HFFc6 (cell line): ENCODE measurements at places on chromosomes 11 and 22. TPM values are rescaled to one million over a fixed set of nuclear protein-coding genes. Genes with fewer than 3 reads are reported as not detected.

Gene MPPED2
- total RNA-seq, result not detected in 3 replicates

Gene RAPSN
- 0.27 TPM in 1 of 3 replicates, not detected in the others for total RNA-seq

Gene TECTA
- total RNA-seq, result 0.11 to 0.21 TPM (median 0.13 TPM) in 3 replicates

GRCh38 chr11:113563766-113564526, 88.7 kb upstream of the DRD2 start:
- H3K27ac ChIP-seq, result no peak overlapping the region
- H3K36me3 ChIP-seq, result no peaks in the 10 kb centered on the region
- H3K4me3 ChIP-seq, result no peak overlapping the region
- no peaks in the 10 kb centered on the region for H3K4me1 ChIP-seq
- DNase-seq, result no peak

DNA sequence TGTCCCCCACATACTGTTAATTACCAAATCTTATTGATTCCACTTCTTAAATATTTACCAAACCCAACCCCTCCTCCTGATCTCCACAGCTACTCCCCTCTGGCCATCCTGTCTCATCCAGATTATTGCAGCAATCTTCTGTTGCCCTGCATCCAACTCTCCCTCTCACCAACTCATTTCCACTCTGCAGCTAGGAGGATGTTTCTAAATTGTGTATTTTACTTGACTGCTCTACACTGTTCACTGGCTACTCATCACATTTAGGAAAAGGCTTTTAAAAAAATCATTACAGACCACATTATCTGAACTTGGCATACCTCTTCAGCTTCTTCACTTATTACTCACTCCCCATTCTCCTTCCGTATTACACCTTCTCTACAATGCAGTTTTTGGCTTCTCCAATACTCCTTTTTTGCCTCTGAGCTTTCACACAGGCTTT, 117.9 kb downstream of the ATG16L2 start:
- no peaks in the 10 kb centered on the region for H3K27me3 ChIP-seq
- peak; percentile 60 for DNase-seq
- H3K4me1 ChIP-seq, result no peaks in the 10 kb centered on the region
- no peaks in the 10 kb centered on the region for H3K36me3 ChIP-seq

DNA sequence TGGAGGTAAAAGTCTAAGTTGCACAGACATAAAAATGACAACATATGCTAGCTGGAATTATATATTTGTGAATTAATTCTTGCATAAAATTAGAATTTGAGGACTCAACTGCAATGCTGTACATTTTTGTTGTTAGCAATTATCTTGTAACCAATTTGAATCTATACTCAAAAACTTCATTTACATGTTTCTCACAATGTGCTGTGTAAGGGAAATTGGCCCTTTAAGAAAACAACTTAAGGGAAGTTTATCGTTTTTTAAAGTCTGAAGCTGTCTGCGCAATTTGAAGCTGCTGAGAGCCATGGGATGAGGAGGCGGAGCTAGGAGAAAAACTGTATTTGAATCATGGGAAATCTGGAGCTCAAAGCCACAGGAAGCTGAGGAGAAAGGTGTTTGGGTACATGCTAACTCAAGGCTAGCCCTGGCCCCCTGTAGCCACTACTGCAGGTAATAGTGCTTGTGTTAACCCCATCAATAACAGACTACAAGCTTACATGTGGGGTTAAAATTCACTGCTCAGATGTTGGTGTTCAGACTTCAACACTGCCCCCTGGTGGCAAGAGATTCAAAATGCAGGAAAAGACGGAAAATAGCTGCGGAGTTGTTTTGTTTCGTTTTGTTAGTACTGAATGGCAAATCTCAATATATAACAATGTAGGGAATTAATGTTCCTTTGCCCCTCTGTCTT, 126.1 kb downstream of the BRD1 start:
- no peaks in the 10 kb centered on the region for H3K4me1 ChIP-seq
- peaks cover 10% of the 10 kb centered on the region; the same call in 1 of the 2 replicates for H3K36me3 ChIP-seq
- no peak overlapping the region for H3K27ac ChIP-seq

DNA sequence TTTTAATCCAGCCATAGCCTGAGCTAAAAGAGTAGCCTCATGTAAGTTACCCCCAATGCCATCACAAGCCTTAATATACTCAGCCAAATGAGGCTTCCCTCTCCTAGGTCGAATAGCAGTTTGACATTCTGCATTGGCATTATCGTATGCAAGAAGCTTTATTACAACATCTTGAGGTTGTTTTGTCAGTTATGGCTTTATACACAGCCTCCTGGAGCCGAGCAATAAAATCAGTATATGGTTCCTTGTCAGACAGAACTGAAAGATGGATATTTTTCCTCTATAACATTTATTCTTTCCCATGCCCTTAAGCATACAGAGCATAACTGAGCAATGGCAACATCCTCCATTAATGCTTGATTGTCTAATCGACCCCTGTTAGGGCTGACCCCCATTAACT, 5.4 kb upstream of the DNAJB13 start:
- no peaks in the 10 kb centered on the region; the same call in 1 of the 2 replicates for H3K27me3 ChIP-seq
- no peak for DNase-seq
- no peak overlapping the region for H3K4me3 ChIP-seq
- no peaks in the 10 kb centered on the region for H3K4me1 ChIP-seq
- peaks cover 13% of the 10 kb centered on the region for H3K36me3 ChIP-seq
- no peak overlapping the region for H3K27ac ChIP-seq

GRCh38 chr11:860234-861104, 17.8 kb downstream of the TSPAN4 start:
- peak overlapping the region; percentile 21; the same call in 1 of the 2 replicates for H3K27ac ChIP-seq
- no peaks in the 10 kb centered on the region for H3K36me3 ChIP-seq
- peaks cover 6% of the 10 kb centered on the region; the same call in 1 of the 2 replicates for H3K4me1 ChIP-seq
- H3K4me3 ChIP-seq, result no peak overlapping the region

DNA sequence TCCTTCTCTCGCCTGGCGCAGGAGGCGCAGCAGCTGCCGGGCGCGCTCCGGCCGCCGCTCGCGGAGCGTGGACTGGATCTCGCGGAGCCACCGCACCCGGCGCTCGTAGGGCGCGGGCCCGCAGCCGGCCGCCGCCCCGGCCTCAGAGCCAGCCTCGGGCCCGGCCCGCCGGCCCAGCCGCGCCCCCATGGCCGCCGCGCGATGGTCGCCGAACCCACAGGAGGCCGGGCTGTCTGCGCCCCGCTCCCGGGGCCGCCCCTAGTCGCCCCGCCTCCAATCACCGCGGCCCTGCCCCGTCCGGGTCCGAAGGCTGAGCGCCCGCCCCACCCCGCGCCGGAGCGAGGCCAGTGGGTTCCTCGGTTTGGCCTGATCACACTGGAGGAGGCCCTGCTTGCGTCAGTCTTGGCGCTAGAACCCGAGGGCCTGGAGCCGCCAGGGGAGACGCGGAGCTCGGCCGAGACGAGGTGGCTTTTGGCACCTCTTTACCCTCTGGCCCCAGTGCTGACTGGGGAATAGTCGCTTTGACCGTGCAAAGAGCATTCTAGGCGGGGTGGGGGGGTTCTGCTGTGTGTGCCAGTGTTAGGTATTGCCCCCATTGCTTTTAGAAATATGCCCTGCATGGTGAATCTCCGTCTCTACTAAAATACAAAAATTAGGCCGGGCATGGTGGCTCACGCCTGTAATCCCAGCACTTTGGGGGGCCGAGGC, at the start of gene LRRC75B:
TSS of gene LRRC75B (minus strand) at position 223 of the 708 bp plus-strand sequence. CDS start at position 189, 34 bp downstream.
- DNase-seq, result peak; percentile 49
- H3K27ac ChIP-seq, result peak within 1 kb of the TSS; percentile 55
- H3K36me3 ChIP-seq, result no peaks in the 10 kb centered on the region
- peaks cover 3% of the 10 kb centered on the region for H3K27me3 ChIP-seq
- peak within 1 kb of the TSS; percentile 86 for H3K4me3 ChIP-seq
- H3K4me1 ChIP-seq, result no peaks in the 10 kb centered on the region

DNA sequence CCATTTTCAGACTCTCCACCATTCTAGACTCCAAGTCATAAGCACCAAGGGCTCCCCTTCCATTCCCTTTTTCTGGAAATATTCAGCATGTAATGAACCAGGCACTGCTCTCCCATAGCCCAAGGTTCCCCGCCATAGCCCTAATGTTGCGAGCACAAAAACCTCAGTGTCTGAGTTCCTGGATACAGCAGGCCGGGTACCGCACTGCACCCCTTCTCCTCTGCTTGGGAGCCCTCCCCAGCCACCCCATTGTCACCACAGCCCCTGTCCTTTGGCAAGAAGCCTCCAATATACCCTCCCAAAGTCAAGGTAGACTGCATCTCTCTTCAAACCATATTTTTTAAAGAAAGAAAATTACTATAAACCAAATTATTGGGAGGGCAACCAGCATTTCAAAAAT, 1341.1 kb downstream of the BRD1 start:
- no peak overlapping the region for H3K4me3 ChIP-seq
- DNase-seq, result no peak
- H3K27me3 ChIP-seq, result peaks cover 17% of the 10 kb centered on the region
- H3K36me3 ChIP-seq, result no peaks in the 10 kb centered on the region

GRCh38 chr11:102599642-102600261, 25.4 kb downstream of the MMP20 start:
- peak overlapping the region; percentile 95 for H3K27ac ChIP-seq
- no peaks in the 10 kb centered on the region for H3K36me3 ChIP-seq
- H3K27me3 ChIP-seq, result peaks cover 3% of the 10 kb centered on the region
- peak; percentile 92 for DNase-seq

- DNase-seq, result no peak
- H3K36me3 ChIP-seq, result no peaks in the 10 kb centered on the region
- H3K4me1 ChIP-seq, result no peaks in the 10 kb centered on the region
Measured at GRCh38 chr11:34509336-34509876, 4.2 kb downstream of the ELF5 start.

- H3K4me3 ChIP-seq, result peak overlapping the region; percentile 38; the same call in 1 of the 2 replicates
- H3K4me1 ChIP-seq, result peaks cover 93% of the 10 kb centered on the region
- H3K36me3 ChIP-seq, result no peaks in the 10 kb centered on the region; the same call in 1 of the 2 replicates
- DNase-seq, result peak; percentile 75
- H3K27me3 ChIP-seq, result peaks cover 6% of the 10 kb centered on the region; the same call in 1 of the 2 replicates
Measured at GRCh38 chr11:73335204-73335923, 27.3 kb downstream of the ARHGEF17 start.

Gene MUC5AC
- not detected in 2 replicates for total RNA-seq

DNA sequence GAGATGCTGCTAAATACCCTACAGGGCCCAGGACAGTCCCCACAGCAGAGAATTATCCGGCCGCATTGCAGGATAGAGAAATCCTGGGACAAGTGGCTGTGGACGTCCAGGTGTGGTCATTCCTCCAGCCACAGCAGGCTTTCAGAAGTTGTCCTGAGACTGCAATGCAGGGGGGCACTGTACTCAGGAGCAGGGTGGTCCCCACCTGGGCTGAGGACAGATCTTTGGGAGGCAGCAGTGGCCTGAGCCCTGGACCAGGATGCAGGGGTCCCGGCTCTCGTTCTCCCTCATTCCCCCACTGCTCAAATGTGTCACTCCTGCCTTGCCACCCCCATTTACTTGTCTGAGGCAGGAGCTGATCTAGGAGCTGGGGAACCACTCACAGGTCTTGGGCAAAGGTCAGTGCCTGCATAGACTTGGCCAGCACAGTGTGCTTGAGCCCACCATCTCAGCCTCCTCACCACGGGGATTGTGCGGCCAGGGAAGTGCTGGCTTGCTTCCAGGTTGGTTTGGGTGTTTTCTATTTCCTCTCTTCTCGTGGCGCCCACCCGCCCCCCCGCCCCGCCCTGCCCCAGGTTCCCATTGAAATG, 15.3 kb downstream of the LINC01488 start:
- H3K36me3 ChIP-seq, result no peaks in the 10 kb centered on the region
- no peak for DNase-seq
- H3K27me3 ChIP-seq, result peaks cover 2% of the 10 kb centered on the region
- peak overlapping the region; percentile 42; the same call in 1 of the 2 replicates for H3K4me3 ChIP-seq

DNA sequence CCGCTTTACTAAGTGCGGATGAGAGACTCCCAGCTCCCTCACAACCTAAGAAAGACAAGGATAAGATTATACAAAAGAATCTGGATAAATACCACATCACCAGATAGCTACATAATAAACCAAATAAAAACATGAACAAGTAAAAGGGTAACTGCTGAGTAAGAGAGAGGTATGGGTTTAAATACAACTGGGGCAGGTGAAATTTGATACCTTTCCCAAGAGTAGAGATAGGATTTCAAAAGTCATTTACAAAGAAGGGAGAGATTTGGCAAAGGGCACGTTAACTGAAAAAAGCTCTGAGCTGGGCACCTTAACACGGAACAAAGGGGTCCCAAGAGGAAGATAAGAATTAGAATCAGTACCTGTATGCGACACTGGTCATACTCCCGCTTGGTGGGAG, 1.7 kb downstream of the UBXN1 start:
- H3K27ac ChIP-seq, result peak overlapping the region; percentile 2; the same call in 1 of the 2 replicates
- H3K27me3 ChIP-seq, result peaks cover 4% of the 10 kb centered on the region; the same call in 1 of the 2 replicates
- peaks cover 38% of the 10 kb centered on the region for H3K4me1 ChIP-seq

DNA sequence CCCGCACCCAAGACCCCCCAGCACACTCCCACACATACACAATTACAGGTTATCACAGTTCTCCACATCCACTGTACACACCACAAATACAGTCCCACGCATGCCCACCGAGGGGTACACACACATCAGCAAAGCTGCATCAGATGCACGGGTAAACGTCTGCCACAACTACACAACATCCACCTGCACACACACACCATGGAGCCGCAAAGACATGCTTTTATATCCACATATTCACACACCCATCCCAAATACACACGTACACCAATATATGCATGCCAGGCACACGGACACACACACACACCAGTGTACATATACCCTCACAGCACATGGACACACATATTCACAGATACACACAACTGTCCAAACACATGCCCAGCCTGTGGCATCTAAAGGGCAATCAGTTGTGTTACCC, 5.4 kb upstream of the KCNJ4 start:
- no peak overlapping the region for H3K4me3 ChIP-seq
- no peak for DNase-seq
- H3K27ac ChIP-seq, result no peak overlapping the region
- peaks cover 5% of the 10 kb centered on the region; the same call in 1 of the 2 replicates for H3K4me1 ChIP-seq

Gene CXCR5
- total RNA-seq, result not detected in 3 replicates

DNA sequence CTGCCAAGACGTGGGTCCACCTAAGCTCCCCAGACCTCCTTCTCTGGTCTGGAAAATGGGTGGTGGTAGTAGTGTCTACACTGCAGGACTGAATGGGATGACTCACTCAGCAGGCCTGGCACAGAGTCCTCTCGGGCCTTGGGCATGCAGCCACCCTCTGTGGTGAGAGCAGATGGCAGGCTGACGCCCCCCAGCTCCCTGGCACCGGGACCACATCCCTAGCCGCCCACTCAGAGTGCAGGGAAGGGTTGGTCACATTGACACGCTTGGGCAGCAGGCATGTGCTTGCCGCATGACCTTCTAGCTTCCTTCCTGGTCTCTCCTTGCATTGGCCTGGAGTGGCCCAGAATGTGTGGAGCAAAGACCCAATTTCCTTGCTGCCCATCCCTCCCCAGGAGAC, 30.7 kb upstream of the PRODH start:
- H3K4me1 ChIP-seq, result no peaks in the 10 kb centered on the region
- no peak overlapping the region for H3K27ac ChIP-seq
- H3K36me3 ChIP-seq, result no peaks in the 10 kb centered on the region
